Thoracic aorta endothelial cell (primary cell): ENCODE measurements at places on chromosomes 7 and 10. TPM values are rescaled to one million over a fixed set of nuclear protein-coding genes. Genes with fewer than 3 reads are reported as not detected.

Gene JCAD
- total RNA-seq: 47.5 and 51.1 TPM in 2 replicates

Gene ZNF786
- 5.2 and 6.3 TPM in 2 replicates for total RNA-seq

Gene ZNF746
- total RNA-seq: 20.1 and 22.5 TPM in 2 replicates

Gene CXCL12
- total RNA-seq: 0.14 and 1.2 TPM in 2 replicates

Gene SPDYE2
- not detected in 2 replicates for total RNA-seq

Gene CYP26C1
- total RNA-seq: 0.80 and 1.0 TPM in 2 replicates
